ENCODE measurements at places on chromosomes 11 and 22.

GRCh38 chr11:86089659-86090058, 20.8 kb upstream of the PICALM start:
- DNase-seq: no peak

DNA sequence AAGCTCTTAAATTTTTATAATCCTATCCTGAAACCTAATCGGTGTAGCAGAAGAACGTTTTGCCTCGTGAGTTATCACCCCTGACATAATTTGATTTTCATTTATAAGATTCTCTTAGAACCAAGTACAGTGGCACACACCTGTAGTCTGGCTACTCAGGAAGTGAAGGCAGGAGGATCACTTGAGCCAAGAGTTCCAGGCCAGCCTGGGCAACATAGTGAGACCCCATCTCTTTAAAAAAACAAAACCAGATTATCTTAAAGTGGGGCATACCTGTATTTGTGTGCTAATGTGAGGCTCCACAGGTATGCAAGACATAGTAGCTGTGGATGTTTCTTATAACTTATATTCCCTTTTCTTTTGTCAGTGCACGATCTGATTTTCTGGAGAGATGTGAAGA, 19.0 kb downstream of the ZFTA start:
- no peak for DNase-seq

DNA sequence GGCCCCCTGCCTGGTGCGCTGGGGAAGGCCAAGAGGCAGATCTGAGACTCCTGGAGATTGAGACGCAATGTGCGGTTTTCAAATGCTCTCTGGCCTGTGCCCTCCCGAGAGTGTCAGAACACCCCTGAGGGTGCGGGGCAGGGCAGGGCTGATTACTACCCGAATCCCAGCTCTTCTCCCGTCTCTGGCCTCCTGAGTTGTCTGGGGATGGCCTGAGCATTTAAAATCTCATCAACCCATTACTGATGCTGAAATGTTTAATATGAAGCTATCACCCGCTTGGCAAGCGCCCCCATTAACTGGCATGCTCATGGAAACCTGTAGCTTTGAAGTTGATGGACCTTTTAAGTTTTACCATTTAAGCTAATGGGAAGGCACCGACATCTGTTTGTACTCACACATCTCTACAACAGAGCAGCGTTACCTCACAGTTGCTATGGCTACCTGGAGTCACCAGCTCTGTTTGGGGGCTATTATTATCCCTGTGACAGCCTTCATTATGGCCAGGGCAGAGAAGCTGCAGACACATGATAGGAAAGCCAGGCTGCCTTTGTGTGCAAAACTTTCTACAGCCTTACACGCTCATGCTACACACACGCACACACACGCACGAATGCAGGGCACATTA, 3.6 kb upstream of the MB start:
- no peak for DNase-seq

GRCh38 chr11:17790453-17790852, 55.9 kb downstream of the KCNC1 start:
- no peak for DNase-seq

- DNase-seq: no peak
These were observed 255.5 kb upstream of the B3GAT1 start for GRCh38 chr11:134667505-134667904.

- no peak for DNase-seq
These were observed 364.0 kb upstream of the FAT3 start for GRCh38 chr11:91860661-91861060.

DNA sequence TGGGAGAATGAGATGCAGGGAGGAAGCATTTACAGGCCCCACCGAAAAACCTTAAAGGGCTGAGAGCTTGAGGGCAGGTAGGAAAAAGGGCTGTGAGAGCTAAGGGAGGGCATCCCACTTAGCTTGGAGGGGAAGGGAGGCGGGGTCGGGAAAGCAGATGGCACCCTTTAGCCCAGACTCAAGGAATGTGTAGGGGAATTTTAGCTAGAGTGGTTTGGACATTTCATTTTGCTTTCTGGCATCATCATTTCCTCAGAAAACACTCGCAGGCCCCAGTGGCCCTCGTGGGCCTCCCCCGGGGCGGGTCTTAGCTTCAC, 846 bp upstream of the STIM1 start:
- no peak for DNase-seq

DNA sequence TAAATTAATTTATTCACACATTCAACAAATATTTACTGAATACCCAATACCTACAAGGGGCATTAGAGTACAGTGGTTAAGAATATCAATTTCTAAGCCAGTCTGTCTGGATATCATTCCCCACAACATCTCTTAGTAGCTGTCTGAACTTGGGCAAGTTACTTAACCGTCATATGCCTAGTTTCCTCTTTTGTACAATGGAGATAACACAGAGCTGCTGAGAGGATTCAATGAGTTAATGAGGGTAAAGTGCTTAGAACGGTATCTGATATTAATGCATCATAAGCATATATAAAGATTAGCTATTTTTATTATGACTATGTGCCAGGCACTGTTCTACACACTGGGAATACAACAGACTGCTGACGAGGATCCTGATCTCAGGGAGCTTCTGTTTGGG, 116.4 kb downstream of the APOL5 start:
- no peak for DNase-seq

DNA sequence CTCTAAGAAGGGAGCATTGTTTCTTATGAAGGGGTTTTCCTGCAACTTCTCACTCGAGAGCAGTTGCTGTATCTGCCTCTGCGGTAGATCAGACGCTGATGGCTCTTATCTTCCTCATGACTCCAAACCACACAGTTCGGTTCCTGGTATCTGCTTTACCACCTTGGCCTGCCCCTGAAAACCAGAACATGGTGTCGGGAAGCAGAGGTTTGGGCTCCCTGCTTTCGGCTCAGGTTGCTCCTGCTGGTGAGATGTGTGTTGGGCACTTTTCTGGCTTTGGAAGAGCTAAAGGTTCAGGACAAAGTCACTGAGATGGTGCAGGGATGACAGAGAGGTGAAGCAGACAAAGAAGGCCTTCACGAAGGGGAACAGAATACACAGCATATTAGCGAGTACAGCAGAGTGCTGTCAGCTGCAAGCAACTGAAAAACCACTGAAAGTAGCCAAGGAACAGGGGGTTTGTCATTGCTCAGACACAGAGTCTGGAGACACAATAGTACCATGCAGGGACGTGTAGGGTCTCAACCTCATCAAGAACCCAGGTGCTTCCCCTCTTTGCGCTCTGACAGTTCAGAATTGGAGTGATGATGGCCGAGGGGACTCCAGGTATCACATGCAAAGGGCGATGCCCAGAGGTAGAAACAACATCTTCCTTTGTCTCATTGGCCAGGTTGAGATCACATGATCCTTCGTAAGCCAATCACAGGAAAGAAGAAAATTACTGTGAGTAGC, 11.9 kb upstream of the CSF2RB start:
- no peak for DNase-seq

DNA sequence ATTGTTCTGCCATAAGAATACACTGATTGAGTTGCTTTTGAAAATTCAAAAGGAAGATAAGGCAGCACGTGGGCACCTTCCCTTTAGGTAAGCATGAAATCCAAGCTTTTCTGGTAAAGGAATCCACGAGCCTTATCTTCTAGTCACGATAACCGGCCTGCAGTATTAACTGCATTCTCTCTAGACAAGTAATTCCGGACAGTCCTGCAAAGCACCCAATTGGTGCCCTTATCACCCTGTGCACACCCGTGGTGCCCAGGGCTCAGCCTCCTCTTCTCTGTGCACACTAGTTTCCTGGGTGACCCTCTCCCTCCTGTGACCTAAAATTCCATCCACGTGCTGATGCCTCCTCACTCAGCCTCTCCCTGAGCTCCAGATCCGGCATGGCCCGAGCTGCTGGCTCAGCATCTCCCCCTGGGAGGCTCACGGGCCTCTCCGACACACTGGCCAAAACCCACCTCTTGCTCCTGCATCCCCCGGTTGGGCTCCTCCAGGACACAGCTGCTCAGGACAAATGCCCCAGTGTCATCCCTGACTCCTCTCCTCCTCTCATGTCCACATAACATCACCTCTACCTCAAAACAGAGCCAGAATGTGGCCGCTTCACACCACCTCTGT, 63.7 kb downstream of the PACSIN2 start:
- no peak for DNase-seq

GRCh38 chr11:45000918-45001317, 50.2 kb upstream of the TP53I11 start:
- DNase-seq: no peak

GRCh38 chr11:15194671-15195415, 80.1 kb downstream of the INSC start:
- DNase-seq: peak; percentile 45

GRCh38 chr11:126061707-126062678, 673 bp downstream of the CDON start:
- peak; percentile 50 for DNase-seq

GRCh38 chr11:69200331-69201065, 44.8 kb downstream of the SMIM38 start:
- DNase-seq: no peak

- no peak for DNase-seq
These were observed 17.0 kb downstream of the PTPRJ start for GRCh38 chr11:47997063-47998053.

DNA sequence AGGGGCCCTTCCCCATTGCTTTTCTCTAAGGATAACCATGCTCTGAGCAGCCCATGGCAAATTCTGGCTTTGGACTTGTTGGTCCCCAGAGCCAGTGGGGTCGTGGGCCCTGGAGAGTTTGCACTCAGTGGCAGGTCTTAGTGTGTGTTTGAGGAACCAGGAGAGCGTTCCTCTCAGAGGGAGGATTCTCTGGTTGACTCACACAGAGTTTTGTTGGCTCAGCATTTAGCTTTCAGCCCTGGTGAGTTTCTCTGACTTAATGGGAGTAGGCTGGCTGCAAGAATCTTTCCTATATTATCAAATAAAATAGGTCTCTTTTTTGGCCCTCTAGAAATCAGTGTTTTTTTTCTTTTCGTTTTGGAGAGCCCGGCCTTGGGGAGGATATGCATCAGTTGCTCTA, 20.9 kb downstream of the ST14 start:
- DNase-seq: peak; percentile 22

DNA sequence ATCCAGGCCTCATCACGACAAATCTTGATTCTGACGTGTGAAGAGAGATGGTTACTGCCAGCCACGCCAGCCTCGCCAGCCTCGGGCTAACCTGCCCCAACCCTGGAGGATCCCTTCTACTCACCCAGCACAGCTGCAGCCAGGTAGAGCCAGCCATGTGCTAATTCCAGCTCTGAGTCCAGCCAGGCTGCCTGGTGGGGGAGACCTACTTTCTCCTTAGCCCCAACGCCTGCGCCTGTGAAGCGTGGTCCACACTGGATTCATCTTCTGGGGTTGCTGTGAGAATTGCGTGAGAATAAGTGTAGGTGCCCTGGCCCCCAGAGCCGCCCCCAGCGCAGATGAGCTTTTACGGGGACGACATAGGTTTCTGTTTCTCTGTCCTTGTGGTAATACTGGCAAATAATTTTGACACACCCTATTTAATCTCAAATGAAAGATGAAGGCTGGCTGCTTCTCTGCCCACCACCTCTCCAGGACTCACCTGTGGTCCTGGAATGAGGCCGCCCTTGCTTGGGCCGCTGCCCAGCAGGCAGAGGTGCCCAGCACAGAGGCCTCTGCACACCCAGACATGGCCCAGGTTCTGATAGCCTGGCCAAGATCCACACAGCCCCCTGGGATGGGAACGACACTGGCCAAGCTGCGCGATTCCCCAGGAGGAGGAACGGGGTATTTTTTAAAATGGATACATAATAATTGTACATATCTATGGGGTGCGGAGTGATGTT, 528.4 kb downstream of the TBC1D22A start:
- DNase-seq: no peak

- no peak for DNase-seq
These were observed 56.1 kb downstream of the RBFOX2 start for GRCh38 chr22:35972559-35972958.

- no peak for DNase-seq
These were observed 45.9 kb upstream of the GPR83 start for GRCh38 chr11:94447149-94447548.

Measured in ACHN (cell line).